ENCODE measurements at places on chromosomes 11 and 22.

- DNase-seq, result no peak
Measured at GRCh38 chr11:62193952-62194351, 3.9 kb downstream of the SCGB1D1 start.

- no peak for DNase-seq
Measured at GRCh38 chr11:32154275-32154674, 63.4 kb downstream of the RCN1 start.

GRCh38 chr22:27312966-27313855 is 488.3 kb downstream of the MN1 start:
- DNase-seq, result no peak

GRCh38 chr11:110988671-110989070 is 256.9 kb upstream of the POU2AF2 start:
- DNase-seq, result no peak

- no peak for DNase-seq
Measured at GRCh38 chr11:103923451-103923931, 112.9 kb upstream of the DDI1 start.
